ENCODE measurements at places on chromosomes 2 and 18.

DNA sequence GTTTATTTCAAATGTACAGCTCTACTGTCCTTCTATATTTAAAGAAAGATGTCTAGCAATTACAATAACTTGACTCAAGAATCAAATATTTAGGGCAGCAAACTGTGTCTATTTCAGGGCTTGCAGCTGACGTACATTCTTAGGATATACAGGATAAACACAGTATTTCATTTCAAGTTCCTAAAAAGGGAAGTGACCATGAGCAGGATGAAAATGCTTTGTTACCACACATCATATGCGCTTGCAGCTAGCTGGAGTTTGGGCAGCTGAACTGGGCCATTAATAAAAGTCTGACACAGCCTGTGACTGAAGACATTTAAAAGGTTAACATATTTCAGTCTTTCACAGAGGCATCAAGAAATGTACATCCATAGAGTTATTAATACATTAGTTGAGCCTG lies 264.6 kb upstream of the TRIB2 start:
- no peak for DNase-seq

- no peak for DNase-seq
Measured at GRCh38 chr2:192087398-192087958, 107.3 kb downstream of the TMEFF2 start.

DNA sequence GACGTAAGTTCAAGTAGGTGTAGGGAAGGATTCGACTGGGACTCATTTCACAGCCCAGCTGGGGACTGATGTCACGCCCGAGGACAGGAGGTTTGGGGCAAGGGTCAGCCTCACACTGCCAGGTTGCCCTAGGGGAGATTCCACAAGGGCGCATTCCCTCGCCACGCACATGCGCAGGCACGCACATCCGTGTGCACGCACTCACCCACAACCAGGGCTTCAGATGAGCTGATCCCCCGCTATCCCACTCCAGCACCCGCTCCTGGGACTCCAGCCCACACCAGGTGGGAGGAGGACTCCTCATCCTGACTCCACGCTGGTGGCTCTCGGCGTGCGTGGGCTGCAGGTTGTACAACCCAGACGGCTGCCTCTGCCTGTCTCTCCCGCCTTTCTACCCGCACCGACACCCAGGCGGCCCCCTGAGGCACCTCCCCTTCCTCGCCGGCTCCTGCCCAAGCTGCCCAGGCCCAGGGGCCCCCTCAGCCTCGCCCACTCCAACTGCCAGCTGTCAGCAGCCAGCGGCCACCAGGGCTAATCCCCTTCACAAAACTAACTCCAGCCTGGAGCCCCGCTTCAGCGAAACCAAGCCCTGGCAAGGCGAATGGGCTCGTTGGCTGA lies 47.8 kb upstream of the FOSL2 start:
- no peak for DNase-seq

DNA sequence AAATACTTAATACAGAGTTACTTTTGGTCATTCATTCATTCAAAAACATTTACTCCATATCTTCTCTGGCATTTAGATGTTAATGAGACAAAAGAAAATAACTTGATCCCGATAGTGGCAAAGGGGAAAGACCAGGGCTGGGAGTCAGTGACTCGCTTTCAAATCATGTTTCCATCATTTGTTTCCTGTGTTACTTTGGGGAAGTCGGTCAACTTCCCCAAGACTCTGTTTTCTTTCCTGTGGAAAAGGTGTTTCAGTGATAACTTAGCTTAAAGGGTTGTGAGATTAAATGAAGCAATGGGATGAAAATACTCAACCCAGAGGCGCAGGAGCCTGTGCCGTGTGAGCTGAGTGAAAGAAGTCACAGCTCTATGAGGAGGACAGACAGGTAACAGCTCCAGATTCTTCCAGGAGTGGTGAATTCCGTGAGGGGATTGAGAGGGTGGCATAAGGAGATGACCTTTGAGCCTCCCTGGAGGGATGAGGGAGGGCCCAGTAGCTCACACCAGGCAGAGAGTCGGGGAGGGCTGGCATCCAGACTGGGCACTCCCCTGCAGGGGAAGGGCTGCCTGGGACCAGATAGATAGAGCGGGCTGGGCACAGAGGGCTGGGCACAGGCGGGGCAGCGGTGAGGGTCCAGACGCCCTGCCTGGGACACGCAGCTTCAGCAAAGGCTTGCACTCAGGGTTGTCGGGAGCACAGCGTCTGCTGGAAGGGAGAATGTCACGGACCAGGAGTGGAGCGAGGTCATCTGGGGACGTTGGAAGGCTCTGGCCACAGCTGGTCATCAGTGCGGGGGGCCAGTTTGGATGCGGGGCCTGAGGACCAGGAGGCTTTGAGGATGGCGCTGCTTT lies 70.1 kb downstream of the TSHZ1 start:
- DNase-seq = no peak

DNA sequence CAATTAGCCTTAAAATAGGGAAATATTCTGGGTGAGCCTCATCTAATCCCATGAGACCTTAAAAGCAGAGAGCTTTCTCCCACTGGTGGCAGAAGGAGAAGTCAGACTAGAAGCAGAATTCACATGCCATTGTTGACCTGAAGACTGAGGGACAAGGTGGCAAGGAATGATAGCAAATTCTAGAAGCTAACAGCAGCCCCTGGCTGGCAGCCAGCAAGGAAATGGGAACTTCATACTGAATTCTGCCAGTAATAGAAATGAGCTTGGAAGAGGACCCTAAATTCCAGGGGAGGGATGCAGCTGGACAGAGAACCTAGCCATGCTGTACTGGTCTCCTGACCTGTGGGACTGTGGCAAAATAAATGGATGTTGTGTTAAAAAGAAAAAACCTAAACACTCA lies 19.5 kb downstream of the B3GNT7 start:
- no peak for DNase-seq

- no peak for DNase-seq
Measured at GRCh38 chr2:129781749-129782632, 197.5 kb upstream of the RAB6C start.

DNA sequence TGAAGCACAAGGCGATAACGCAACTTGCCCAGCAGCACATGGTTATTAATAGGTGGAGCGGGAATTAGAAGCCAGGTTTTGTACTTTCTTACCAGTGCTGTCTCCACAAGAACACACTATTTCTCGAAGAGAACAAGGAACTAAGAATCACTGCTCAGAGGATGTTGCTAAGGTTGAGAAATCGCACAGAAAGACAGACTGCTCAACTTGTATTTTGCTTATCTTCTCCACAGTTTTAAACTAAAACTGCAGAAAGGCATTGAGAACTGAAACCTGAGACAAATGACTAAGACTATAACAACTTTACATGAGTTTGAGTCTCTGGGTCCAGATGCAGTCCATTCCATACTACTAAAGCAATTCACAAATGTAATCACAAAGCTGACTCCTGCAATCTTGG lies 6.2 kb downstream of the PRKD3 start:
- no peak for DNase-seq

GRCh38 chr2:236858661-236859060 lies 227.0 kb upstream of the COPS8 start:
- no peak for DNase-seq

DNA sequence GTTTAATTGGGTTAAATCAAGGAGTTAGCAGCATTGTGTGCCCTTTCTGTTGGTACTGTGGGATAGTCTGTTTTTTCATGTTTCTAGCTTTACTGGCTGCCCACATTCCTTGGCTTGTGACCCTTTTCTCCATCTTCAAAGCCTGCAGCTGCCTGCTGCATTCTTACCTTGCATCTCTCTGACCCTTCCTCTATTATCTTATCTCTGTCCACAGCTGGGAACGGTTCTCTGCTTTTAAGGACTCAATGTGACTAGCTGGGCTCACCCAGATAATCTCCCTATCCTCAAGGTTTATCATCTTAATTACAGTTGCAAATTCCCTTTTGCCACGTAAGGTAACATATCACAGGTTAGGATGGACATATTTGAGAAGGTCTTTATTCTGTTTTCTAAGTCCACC lies 199.7 kb downstream of the KCNS3 start:
- no peak for DNase-seq

DNA sequence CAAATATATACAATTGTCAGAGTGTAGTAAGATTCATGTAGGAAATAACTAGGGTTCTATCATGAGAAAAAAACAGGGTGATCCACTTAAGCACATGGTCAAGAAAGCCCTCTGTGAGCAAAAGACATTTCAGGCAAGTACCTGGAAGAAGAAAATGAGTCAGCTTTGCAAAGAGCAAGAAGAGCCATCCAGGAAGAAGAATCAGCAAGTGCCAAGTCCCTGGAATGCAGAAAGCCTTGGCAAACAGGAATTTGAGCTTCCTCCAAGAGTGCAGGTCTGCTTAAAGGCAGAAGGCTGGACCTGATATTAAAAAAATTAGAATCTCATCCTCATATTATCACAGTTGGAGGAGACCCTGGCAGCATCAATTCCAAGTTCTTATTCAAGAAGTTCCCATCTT lies 188.5 kb upstream of the CELF4 start:
- no peak for DNase-seq

DNA sequence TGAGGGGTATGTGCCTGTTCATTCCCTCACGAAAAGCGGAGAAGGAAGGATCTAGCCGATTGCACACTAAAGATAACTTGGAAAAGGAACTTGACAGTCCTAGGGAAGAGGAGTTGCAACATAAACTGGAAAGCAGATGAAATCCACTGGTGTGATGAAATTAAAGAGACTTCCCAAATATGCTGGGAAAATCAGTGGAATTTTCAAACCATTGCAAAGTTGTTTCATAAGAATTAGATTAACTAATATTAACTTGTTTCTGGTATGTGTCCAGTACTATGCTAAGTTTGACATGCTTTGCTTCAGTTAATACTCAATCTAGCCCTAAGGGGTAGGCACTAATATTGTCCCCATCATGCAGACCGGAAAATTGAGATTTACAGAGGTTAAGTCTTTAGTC lies 222.7 kb downstream of the IKZF2 start:
- no peak for DNase-seq

GRCh38 chr2:241965931-241966412 lies 96.4 kb downstream of the RTP5 start:
- peak; percentile 60 for DNase-seq

DNA sequence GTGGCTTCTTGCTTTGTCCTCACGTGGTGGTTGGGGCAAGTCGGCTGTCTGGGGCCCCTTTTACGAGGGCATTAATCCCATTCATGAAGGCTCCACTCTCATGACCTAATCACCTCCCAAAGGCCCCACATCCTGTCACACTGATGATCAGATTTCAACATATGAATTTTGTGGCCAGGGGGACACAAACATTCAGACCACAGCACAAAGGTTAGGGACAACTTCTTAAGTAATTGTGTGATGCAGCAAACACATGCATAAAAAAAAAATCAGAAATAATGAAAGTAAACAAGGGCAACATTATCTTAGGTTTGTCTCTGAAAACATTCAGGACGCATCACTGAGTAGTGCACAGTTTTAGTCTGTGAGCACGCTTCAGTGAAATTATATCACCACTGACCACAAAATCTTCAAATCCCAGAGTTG lies 54.2 kb upstream of the FRZB start:
- DNase-seq = no peak

- no peak for DNase-seq
Measured at GRCh38 chr2:106189325-106189724, 4.8 kb downstream of the UXS1 start.

DNA sequence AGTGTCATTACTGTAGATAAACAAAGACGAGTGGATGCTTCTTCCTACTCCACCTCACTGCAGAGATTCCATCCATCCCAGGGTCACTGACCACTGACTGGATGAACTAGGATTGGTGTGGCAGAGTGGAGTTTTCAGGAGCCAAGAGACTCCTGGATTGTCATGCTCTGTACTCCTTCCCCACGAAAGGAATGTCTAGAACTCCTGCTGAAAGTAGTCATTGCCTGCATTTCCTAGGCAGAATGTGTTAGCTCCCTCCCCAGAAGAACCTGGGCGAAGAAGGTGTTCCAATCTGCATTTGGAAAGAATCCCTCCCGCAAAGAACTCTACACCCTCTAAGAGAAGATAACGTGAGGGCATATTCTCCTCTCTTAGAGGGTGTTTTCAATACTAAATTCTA lies 6.2 kb downstream of the PAX8 start:
- no peak for DNase-seq

GRCh38 chr2:102801098-102801718 lies 39.4 kb downstream of the TMEM182 start:
- DNase-seq = no peak

- DNase-seq = no peak
Measured at GRCh38 chr2:104473546-104473945, 380.4 kb upstream of the POU3F3 start.

DNA sequence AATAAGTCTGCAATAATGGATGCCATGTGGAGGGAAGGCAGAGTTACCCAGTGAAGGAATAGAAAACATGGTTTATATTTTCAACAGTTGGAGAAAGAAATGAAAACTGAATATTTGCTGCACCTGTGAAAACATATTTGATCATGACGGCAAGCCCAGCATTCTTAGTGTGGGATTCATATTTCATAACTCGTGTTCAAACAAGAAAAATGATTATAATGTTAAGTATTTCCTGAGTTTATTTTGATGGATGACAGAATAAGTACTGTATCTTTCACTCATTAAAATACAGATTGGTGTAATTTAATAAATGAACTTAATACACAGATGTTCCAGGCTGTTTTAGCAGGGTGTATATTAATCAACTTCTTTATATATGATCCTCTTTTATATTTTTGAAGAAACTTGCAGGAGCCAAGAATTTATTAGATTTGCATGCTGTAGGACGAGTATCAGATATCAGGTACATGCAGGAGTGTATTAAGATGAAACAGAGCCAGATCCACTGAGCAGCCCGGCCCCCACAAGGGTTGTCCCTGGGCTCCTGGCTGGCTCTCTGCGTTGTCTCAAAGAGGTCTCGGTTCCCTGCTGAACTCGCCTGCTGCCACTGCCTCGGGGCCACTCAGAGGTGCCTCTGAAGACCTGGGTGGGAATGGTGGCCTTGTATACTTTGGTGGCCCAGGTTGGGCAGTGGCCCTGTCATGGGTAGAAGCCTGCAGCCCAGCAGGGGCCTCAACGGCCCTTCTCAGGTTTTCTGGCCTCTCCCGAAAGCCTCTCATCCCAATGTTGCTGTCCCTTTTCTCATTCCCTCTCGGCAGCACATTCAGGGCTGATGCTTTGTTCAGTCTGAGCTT lies 95.0 kb upstream of the LDAH start:
- DNase-seq = no peak

- DNase-seq = no peak
Measured at GRCh38 chr2:236963631-236964182, 122.0 kb upstream of the COPS8 start.

DNA sequence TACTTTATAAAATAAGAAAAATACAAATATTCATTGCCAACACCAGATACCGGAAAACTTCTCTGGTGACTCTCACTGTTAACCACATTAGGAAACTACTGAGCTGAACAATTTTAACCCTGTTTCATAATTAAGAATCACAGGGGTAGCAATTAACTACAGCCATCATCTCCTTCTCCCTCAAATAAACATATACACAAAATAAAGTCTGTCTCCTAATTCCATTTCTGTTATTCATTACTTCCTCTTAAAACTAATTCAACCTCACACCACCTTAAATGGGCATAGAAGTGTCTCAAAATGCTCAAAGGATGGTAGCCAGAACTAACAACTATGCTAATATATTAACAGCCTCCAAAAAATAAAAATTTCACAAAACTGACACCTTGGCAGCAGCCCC lies 60.7 kb downstream of the ACVR1 start:
- DNase-seq = no peak

- no peak for DNase-seq
Measured at GRCh38 chr2:220509096-220509757, 881.8 kb downstream of the SLC4A3 start.
